GM10248 (cell line): ENCODE measurements at places on chromosomes 11 and 22.

- DNase-seq, result no peak
Observed at GRCh38 chr11:62370743-62371440, 33.6 kb downstream of the ASRGL1 start.

- DNase-seq, result peak; percentile 82
Observed at GRCh38 chr11:128757235-128757711, 63.4 kb downstream of the FLI1 start.

DNA sequence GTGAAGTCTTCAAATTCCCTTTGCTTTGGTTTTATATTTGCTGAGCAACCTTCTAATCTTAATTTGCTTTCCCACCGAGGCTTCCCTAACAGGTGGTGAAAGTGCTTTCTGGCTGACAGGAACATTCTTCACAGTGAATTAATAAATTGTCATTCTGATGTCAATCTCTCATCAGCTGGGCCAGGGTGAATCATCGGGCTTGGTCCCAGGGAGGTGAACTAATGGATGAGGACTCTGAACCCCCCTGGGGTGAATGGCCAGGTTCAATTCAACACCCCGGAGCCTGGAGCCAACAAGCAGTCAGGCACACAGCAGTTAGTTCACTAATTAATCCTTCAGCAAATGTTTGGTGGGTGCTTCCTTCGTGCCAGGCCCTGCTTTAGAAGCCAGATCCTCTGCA, 155.4 kb upstream of the PDGFD start:
- DNase-seq, result no peak

GRCh38 chr22:50085211-50085972, at the start of gene MLC1:
Gene MLC1, minus strand, starts transcription at chr22:50085426. Its CDS starts 524 bp downstream, at chr22:50084902.
- DNase-seq, result no peak

DNA sequence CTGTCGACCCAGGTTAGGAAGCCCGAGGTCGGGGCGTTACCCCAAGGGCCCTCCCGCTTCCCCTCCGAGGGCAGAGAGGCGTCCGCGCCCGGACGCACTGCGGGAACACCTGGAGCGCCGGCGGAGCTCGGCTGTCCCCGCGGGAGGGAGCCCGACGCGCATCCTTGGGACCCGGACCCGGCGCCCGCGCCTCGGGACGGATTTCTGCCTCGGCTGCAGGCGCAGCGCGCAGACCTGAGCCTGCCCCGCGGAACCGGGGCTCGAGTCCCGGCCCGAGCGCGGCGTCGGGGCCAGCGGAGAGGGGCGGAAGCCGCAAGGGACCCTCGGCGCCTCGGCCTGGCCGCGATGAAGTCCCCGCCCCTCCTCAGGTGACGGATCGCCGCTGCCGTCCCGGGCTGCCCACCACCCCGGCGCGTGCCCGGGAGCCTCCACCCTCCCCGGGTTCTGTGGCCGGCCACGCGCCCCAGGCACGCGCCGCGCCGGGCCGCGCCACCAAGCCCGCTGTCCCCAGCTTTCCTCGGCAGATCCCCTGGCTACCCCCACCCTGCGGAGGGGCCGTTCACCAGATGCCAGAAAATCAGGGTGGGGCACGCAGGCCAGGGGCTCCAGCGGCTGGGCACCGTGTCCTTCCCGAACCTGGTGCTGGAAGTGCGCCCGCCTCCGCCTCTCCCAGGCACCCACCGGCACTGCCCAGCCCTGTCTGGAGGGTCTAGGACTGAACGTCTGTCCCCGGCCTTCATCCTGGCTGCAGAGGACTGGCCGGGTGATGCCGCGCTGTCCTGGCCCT, 410 bp downstream of the GLB1L3 start:
- no peak for DNase-seq

GRCh38 chr11:1763796-1764661, at the start of gene CTSD:
Gene CTSD, minus strand, starts transcription at chr11:1763927. Its CDS starts 68 bp downstream, at chr11:1763859.
- peak; percentile 98 for DNase-seq

DNA sequence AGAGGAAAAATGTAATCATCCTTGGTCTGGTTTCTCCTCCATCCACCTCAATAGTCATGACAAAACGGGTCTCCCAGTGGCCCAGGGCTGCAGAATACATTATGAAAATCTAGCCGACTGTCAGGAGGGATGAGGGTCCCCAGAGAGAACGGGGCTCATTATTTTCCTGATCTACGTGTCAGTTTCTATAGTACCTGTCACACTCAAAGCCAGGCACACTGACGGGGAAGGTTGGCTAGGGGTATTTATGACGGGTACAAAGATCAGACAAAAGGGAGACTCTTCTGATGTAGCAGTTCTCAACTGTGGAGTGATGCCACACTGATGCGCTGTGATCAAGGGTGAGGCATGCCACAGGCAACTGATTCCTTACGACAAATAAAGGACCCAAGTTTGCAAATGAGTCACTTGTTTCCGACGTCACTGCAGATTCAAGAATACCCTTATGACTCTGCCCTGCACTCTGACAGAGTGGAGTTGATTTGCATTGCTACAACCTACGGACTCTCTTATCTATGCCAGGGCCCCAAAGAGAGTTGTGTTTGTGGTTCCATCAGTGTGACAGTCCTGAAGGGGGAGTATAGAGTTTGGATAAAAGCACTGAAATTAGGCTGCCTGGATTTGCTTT, 188.2 kb upstream of the TBCEL start:
- DNase-seq, result peak; percentile 71

- DNase-seq, result no peak
Observed at GRCh38 chr11:10209326-10209725, 84.7 kb downstream of the SBF2 start.

DNA sequence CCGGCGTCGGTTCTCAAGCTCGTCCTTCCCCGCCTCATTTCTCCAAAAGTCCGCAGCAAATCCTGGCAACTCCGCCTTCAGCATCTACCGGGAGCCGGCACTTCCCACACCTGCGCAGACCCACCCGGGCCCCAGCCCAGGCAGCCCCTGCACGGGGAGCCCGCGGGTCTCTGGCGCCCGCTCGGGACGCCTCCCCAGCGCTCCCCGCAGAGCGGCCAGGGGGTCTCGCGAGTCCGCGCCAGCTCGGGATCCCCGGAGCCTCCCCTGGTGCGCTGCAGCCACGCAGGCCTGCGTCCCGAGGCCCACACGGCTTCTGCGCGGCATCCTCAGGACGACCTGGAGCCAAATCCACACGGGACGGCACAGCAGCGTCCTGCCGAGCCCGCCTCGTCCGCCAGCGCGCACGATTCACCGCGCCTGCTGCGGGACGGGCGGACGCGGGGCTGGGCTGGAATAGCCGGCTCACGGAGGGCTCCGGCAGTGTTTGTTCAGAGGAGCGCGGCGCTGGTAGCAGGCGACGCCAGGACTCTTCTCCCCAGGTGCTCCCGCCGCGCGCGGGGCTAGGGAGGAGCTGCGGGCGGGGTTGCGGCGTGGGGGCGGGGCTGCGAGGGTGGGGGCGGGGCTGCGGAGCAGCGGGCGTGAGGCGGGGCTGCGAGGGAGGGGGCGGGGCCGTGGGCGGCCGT, 816 bp upstream of the PHRF1 start:
- no peak for DNase-seq

- no peak for DNase-seq
Observed at GRCh38 chr22:47457509-47458300, 695.3 kb downstream of the TBC1D22A start.

- DNase-seq, result no peak
Observed at GRCh38 chr11:65119670-65119995, 2.1 kb upstream of the ZNHIT2 start.

DNA sequence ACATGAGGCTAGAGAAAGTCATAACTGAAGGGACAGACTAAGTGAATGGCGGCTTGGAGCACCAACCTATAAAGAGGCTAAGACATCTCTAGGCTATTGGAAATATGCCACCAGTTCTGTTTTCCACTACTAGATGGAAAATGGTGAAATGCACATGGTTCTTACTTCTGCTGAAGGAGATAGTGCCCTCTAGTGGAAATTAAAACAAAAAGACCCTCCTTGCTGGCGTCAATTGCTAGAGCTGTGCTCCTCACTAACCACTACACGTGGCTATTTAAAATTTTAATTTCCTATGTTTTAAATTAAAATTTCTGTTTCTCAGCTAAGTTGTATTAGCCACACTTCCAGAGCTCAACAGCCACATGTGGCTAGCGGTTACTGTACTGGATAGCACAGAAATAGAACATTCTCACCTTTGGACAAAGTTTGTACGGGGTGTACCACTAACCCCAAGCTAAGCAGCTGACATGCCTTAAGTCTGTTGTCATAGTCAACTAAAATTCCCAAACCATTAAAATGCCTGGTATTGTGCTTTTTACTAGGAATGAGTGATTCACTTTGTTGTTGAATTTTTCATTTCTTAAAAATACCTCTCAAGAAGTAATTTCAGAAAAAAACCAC, 34.1 kb upstream of the CALCA start:
- peak; percentile 15 for DNase-seq

GRCh38 chr11:121777056-121777455, 324.3 kb upstream of the SORL1-AS1 start:
- DNase-seq, result no peak

DNA sequence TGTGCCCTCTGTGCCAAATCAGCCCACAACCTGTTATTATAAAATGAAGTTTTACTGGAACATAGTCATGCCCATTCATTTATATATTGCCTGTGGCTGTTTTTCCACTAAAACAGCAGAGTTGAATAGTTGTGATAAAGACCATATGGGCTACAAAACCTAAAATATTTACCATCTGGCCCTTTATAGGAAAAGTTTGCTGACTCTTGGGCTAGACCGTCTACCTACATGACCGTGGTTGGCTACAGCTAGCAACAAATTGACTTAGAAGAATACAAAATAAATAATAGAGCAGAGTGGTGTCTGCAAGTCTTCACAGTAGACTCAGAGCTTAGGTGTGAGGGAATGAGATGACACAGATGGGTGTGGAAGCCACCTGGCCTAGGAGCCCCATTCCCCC, 11.2 kb upstream of the IL18BP start:
- DNase-seq, result no peak

GRCh38 chr11:2664791-2665525, 34.8 kb downstream of the KCNQ1OT1 start:
- DNase-seq, result no peak

GRCh38 chr11:124622531-124623451, at the start of gene TBRG1:
Gene TBRG1, plus strand, starts transcription at chr11:124622864. Its CDS starts 220 bp downstream, at chr11:124623084.
- peak; percentile 92 for DNase-seq

GRCh38 chr11:12706545-12707499, 32.6 kb downstream of the TEAD1 start:
- DNase-seq, result no peak

GRCh38 chr11:79094616-79095015, 346.2 kb downstream of the TENM4 start:
- DNase-seq, result no peak

GRCh38 chr11:79366218-79366617, 74.6 kb downstream of the TENM4 start:
- DNase-seq, result no peak

GRCh38 chr11:13663631-13664071, 4.8 kb upstream of the FAR1 start:
- DNase-seq, result no peak

DNA sequence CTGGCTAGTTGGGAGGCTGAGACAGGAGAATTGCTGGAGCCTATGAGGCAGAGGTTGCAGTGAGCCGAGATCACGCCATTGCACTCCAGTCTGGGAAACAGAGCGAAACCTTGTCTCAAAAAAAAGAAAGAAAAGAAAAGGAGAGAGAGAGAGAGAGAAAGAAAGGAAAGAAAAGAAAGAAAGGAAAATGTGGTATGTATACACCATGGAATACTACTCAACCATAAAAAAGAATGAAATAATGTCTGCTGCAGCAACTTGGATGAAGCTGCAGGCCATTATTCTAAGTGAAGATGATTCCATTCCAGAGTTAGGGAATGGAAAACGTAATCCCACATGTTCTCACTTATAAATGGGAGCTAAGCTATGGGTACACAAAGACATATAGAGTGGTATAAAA, 30.8 kb downstream of the TTC28 start:
- DNase-seq, result no peak

DNA sequence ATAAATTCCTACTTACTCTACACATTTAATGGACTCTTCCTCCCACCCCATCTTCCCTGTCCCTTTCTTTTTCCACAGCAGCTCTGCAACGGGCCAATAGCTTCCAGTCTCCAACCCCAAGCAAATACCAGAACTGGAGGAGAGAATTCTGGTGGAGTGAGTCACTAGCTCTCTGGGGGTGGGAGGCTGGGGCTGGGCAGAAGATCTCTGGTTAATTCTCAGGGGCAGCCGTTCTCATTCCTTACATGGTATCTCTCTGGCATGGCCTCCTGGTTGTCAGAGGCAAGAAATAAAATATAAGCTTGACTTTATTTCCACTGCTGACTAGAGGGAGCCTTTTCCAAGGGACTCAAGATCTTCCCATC, 90.4 kb upstream of the PARVA start:
- DNase-seq, result peak; percentile 3

DNA sequence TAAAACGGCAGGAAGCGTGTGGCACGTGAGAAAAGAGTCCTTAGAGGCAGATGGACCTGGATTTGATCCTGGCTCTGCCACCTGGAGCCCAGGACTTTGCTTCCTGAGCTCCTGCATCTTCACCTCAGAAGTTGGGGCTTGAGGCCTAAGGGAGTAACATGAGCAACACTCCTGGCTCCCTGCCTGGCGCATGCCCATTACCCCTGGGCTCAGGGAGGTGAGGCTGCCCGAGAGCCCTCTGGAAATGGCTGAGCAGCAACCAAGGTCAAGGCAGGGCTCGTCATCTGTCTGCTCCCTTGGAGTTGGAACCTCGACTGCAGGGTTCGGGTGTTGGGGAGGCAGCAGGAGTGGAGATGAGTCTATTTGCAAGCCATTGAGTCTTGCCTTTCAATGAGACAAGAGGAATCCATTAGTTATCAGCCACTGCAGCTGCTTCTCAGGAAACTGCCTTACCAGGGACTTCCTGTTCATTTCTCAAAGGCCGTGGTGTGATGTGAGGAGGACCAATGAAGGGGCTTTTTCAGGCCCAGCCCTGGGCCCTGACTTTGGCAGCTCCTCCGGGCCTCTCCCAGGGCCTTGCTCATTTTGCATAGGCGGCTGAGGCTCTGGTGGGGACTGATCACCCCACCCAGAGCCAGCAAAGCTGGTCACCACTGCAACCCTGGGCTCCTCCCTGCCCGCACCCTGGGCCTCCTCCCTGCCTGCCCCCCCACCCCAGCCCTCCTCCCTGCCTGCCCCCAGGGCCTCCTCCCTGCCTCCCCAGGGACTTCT, 6.4 kb downstream of the FADS2 start:
- peak; percentile 89 for DNase-seq

DNA sequence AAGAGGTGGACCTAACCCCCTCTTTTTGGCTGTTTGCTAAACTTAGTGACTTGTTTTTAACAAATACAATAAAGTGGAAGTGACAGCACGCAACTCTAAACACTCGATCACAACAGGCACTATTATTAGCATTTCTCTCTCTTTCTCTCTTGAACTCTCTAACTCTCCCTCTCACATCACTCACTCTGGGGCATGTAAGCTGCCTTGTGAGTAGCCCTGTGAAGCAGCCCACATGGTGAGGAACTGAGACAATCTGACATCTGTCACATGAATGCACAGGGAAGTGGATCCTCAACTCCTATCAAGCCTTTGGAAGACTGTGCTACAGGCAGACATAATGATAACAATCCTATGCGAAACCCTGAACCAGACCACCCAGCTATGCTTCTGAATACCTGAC, 609.0 kb upstream of the CNTN5 start:
- no peak for DNase-seq
